ENCODE measurements at places on chromosomes 11 and 22.

DNA sequence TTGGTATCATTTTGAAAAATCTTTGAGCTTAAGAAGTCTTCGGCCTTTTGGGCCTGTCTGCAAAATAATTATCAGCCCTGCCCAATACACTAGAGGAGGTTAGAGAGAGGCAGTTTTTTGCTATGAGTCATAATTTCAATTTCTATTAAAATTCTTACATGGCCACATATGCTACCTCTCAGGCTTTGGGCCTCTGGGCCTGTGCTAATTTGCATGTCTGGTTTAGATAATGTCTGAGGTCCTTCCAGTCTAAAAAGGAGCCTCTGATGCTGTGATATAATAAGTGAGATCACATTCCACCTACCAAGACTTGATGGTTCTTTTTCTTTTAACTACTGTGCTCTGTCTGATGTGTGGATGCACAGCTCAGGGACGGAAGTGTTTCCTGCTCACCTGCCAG lies 70.8 kb downstream of the KCNJ1 start:
- DNase-seq = peak; percentile 40

DNA sequence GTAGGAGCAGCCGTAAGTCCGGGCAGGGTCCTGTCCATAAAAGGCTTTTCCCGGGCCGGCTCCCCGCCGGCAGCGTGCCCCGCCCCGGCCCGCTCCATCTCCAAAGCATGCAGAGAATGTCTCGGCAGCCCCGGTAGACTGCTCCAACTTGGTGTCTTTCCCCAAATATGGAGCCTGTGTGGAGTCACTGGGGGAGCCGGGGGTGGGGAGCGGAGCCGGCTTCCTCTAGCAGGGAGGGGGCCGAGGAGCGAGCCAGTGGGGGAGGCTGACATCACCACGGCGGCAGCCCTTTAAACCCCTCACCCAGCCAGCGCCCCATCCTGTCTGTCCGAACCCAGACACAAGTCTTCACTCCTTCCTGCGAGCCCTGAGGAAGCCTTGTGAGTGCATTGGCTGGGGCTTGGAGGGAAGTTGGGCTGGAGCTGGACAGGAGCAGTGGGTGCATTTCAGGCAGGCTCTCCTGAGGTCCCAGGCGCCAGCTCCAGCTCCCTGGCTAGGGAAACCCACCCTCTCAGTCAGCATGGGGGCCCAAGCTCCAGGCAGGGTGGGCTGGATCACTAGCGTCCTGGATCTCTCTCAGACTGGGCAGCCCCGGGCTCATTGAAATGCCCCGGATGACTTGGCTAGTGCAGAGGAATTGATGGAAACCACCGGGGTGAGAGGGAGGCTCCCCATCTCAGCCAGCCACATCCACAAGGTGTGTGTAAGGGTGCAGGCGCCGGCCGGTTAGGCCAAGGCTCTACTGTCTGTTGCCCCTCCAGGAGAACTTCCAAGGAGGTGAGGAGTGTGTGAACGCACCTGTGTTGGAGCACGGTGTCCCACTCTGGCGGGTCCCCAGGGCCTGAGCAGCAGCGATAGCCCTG lies at the start of gene TAGLN:
TAGLN (plus strand) TSS at position 318 of the 863 bp plus-strand sequence. CDS start 3,644 bp downstream, outside the sequence.
- DNase-seq = peak; percentile 97

GRCh38 chr11:34379539-34379938 lies 21.7 kb upstream of the ABTB2 start:
- DNase-seq = no peak

GRCh38 chr22:50627642-50628542 lies at the start of gene ARSA:
ARSA (minus strand) TSS chr22:50628152; CDS start chr22:50627779, 373 bp downstream.
- DNase-seq = peak; percentile 87

DNA sequence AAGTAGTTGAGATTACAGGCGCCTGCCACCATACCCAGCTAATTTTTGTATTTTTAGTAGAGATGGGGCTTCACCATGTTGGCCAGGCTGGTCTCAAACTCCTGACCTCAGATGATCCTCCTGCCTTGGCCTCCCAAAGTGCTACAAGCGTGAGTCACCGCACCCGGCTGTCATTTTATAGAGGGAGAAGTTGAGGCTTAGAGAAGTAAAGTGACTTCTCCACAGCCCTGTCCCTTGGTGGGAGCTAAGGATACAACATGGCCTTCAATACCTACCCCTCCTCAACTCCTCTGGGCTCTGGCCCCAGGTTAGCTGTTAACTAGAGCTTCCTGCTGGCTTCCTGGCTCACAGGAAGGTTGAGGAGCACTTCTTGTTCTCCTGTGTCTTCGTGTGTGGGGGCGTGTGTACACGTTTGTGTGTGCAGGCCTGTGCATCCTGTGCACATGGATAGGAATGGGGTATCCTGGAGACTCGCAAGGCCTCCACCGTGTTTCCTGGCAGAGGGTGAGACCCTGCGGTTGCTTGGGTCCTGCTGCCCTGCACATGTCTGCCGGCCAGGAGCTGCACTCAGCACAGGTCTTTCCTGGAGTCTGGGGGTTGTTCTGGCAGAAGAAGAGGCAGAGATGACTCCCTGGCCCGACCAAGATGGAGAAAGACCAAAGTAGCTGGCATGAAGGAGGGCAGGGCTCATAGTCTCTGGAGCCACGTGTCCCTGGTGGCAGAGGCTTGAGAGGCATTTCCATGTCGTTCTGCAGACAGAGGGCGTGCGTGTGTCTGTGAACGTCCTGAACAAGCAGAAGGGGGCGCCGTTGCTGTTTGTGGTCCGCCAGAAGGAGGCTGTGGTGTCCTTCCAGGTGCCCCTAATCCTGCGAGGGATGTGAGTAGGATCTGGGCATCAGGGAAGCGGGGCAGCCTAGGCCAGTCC lies 2.4 kb downstream of the SIDT2 start:
- DNase-seq = peak; percentile 86

- DNase-seq = no peak
Measured at GRCh38 chr22:50319503-50319951, 7.3 kb downstream of the DENND6B start.

DNA sequence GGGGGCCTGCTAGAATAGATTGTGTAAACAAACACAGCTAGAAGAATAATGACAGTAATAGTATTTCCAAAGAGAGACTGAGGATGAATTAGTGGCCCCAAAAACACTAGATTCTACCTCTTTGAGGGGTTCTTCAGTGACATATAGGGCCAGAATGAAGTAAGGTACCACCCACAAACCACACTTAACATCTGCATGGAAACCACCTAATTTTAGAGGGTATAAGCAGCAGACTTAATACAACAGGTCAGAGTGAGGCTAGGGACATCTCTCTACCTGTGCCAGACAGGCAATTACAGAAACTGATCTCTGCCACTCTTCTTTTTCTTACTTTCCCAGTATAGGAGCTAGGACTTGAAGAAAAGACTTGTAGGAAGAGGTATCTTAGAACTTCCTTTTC lies 20.1 kb downstream of the ELP4 start:
- no peak for DNase-seq

GRCh38 chr11:17394743-17395390 lies 6.4 kb upstream of the KCNJ11 start:
- no peak for DNase-seq

DNA sequence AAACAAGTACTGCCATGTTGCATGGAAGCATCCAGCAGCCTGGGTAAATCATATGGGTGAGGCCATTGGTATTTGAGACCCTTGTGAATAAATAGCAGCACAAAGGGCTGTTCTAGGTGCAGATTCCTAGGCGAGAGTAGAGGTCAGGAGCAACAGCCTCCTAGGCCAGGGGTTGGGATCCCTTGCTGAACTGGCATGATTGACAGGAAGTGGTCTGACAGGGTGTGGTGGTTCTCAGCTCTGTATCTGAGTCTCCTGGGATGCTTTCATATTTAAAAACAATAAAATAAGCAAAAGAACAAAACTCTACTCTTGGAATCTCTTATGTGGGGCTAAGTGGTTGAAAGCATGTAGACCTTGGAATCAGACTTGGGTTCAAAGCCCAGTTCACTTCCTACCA lies 35.8 kb downstream of the INSC start:
- no peak for DNase-seq

DNA sequence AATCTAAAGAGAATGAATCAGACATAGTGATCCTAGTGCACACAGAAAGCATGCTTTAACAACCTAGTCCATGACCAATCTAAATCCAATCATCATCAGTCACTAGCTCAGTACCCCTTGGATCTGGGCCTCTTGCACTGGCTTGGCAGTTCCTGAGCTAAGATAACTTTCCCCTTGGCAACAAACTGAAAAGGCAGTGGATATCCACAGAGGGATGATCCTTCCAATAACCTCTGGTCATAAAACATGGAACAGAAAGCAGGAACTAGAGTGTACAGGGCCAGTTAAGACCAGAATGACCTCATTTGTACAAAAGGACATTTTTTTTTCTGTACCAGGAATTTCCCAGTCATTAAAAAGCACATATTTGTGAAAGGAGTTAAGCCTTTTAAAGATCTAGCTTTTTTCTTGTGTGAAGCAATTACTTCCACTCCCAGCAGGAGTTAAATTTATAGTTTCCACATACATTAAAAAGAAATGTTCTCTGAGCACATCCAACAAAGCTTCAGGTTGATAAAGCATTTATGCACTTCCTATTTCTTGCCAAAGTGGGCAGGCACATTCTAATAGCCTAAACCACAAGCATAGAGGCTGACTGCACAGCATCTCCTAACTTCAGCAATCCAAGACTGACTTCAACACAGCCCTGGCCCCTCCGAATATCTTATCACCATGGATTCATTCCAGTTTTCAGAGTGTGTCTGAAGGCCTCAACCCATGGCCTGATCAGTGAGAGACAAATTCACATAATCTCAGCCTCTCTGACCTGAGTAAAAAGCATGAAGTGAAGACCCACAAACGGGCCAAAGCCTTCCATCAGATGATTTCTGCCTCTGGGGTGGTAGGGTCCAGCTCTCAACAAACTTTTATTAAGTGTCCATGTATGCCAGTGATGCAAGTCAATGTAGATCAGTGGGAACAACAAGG lies 29.9 kb downstream of the GUCY1A2 start:
- DNase-seq = peak; percentile 57

GRCh38 chr11:12868315-12869073 lies 140.6 kb upstream of the RASSF10 start:
- DNase-seq = peak; percentile 33

- peak; percentile 93 for DNase-seq
Measured at GRCh38 chr11:29527391-29527936, 489.4 kb downstream of the KCNA4 start.

- DNase-seq = no peak
Measured at GRCh38 chr11:3202305-3202704, 16.3 kb downstream of the MRGPRG start.

- no peak for DNase-seq
Measured at GRCh38 chr22:46795845-46796565, 33.6 kb downstream of the TBC1D22A start.

DNA sequence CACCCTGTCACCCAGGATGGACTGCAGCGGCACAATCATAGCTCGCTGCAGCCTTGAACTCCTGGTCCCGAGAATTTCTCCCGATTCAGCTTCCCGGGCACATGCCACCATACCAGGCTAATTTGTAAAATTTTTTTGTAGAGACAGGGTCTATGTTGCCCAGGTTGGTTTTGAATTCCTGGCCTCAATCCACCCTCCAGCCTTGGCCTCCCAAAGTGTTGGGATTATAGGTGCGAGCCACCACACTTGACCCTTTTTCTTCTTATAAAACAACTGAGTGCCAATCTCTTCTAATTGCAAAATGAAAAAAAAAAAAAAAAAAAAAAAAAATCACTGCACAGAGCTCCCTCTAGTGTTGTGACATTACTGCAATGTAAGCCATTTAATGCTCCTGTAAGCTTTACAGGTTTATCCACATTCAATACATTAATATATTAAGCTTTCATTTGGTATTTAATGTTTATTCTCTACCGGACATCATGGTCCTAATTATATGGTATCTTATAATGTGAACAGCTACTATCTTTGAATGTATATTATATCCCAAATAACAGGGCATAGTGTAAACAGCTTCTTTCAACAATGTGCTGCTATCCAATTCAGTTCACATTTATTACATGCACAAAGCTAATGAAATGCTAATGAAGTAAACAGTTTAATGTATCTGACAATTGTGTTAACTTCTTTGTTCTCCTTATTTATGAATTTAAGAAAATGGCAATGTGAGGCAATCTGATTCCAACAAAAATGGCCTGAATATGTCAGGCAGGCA lies 44.6 kb downstream of the COPB1 start:
- peak; percentile 67 for DNase-seq

DNA sequence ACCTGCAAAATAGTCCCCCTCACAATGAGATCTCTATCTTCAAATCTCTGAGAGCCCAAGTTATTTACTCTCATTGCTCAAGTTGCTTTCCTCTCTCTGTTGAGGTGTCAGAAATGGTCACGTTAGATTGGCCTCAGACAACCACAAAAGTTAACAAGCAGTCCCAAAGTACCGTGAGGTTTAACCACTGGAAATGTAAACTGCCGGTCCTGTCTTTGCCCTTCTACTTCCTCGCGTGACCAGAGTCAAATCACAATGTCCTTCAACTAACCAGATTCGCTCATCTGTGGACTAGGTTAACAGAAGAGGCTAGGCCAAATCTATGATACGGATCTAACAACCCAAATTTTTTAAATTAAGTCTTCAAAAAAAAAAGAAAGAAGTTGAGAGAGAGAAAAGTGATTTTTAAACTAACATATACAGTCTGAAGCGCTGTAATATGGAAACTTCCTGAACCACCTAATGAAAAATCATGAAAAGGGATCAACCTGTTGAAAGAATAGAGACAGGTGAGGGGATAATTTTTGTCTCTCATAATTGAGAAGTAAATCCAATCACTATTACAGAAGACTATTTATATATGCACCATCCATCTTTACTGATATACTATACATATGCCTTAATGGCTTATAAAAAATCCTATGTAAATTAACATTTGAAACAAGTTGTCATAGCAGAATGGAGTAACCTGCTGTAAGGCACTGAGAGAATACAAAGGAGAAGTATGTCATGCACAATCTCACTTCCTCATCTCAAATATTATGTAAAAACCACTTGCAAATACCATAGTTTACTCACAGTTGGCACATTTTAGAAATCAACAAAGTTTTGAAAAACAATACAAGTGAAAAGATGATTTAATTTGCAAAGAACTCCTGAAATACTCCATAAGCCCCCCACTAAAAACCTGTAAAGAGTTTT lies 3.3 kb upstream of the JAML start:
- no peak for DNase-seq

- DNase-seq = no peak
Measured at GRCh38 chr11:132944569-132944944, 587.7 kb downstream of the OPCML start.

GRCh38 chr11:14148653-14149273 lies 186.2 kb downstream of the SPON1 start:
- peak; percentile 63 for DNase-seq

Data from cardiac fibroblast (primary cell).